ENCODE measurements at places on chromosomes 11 and 22. TPM values are rescaled to one million over a fixed set of nuclear protein-coding genes. Genes with fewer than 3 reads are reported as not detected.

The PGA5 gene
- 0.39 TPM for total RNA-seq

DNA sequence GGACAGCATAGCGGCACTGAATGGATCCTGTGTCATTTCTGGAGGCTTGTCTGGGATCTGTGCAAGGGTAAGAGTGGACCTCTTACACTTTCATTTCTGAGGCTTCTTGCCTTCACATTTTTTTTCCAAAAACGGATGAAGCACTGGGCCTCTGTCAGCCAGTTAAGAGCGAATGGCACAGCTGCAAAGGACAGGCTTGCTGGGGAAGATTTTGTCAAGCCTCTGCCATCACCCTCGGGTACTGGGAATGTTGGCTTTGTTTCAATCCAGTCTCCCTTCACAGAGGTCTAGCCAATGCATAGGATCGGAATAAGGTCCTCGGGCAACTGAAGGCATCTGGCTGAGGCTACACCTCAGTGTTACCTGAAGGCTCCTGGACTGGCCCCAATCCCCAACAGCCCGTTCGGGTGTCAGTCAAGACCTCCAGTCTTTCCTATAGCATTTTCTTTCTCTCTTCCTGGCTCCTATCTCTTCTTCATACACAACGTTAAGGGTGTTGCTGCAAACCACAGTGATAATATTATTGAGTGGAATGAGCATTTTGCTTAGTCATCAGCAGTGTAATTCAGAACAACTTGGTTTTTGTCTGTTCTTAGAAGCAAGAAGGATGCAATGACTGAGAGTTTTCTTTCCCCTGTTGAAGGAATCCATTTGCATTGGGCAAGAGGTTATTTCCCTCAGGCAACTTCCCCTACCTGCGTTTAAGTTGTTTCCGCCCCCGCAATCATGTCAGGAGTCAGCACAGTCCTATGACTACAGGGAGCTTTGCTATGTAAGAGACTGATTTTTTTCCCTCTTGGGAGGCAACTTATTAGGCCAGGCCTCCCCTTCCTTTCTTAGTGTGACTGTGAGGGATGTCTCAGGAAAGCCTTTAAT is 22.8 kb downstream of the NPAT start:
- no peak for DNase-seq

DNA sequence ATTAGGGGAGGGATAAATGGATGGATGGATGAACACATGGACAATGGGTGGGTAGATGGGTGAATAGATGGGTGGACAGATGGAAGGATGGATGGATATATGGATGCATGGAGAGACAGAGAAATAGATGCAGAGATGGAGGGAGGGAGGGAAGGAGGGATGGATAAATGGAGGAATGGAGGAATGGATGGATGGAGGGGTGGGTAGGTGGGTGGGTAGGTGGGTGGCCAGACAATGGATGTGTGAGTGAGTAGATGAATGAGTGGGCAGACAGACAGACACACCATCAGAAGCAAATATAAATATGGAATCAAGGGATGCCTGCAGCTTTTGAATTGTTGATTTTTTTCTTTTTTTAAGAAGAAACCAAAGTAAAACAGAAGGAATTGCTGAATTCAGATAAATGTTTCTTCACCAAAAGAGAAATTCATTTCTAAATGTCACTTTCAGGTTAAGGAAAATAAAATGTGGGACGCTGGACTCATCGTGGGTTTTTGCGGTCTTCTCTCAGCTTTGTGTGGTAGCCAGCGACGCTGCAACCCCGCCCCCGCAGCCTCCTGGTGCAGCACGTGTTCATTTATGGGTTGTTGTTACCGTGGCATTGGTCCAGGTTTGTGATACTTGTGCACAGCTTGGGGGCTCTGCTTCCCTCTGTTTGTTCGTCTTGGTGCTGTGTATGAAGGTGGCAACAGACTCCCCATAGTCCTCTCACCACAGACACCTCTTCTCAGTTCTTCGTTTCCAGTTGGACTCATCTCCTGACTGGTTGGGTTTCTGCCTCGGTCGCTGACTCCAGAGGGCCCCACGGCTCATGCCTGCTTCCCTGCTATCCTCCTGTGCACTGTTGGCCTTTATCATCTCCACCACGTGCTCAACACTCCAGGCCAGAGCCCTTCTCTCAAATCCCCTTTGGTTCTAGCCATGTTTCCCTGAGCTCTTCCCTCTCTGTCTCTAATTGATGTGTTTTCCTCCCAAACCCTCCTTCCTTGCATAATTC is 76.4 kb downstream of the CDKN1C start:
- DNase-seq, result no peak

- no peak for DNase-seq
Measured at GRCh38 chr11:10604340-10604748, 35.9 kb upstream of the LYVE1 start.

DNA sequence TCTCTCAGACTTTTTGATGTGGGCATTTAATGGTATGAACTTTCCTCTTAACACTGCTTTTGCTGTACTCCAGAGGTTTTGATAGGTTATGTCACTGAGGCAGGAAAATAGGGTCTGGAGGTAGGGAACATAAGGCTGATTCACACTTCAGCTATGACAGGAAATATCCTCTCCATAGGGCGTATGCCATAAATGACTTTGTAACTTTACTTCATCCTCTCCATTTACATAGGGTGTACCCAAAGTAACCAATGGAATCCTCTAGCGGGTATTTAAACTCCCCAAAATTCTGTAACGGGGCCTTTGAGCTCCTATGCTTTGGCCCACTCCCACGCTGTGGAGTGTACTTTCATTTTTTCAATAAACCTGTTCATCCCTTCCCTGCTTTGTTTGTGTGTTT is 49.5 kb downstream of the OR2AT4 start:
- no peak for DNase-seq

The OR51B2 gene
- total RNA-seq, result 0.59 TPM

DNA sequence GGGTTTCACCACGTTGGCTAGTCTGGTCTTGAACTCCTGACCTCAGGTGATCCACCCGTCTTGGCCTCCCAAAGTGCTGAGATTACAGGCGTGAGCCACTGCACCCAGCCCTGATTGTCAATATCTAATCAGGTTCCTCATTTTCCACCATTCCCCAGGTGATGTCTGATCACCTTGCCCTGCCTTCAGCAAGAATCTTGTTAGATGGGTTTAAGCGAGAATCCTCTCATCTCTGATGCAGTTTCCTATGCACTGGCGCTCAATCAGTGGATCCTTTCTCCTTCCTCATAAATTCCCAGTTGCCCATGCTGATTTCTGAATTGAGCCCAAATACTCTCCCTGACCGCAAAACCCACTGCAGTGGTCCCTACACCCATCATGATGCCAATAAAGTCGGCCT is 664 bp upstream of the ZC3H7B start:
- no peak for DNase-seq

DNA sequence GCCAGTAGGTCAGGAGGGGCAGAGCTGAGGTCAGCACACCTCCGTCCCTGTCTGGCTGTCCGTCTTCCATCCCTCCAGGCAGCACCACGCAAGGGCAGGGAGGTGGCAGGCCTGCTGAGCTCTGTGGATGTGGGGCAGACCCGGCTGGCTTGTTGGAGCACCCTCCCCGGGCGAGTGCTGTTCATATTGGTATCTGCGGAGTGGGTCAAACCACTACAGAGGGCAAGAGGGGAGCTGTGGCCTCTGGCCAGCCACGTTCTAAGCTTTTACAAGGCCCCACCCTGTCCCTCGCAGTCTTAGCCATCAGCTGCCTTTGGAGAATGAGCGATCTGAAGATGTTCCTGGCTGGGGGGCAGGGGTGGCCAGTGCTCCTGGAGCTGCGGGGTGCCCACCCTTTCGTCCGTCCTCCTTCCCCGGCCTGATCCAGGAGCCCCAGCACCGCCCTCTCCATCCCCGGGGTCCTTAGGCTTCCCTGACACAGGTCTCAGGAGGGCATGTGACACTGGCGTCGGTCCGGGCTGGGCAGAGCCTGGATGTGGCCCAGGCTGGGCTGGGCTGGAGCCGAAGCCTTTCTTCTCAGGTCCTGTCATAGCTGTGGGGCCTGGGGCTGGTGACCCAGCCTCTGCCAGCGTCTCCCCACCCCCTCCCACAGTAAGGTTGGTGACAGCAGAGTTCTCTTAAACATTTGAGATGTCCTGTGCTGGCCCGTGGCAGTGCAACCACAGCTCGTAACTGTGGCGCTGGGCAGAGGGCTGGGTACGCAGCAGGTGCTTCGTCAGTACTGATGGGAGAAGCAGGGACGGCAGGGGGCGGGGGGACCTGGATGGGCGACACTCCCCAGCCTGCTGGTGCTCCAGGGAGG is 31.7 kb upstream of the GRAMD4 start:
- DNase-seq, result no peak

- peak; percentile 66 for DNase-seq
Measured at GRCh38 chr22:38202437-38203089, 769 bp downstream of the MAFF start.
